ENCODE measurements at places on chromosomes 7 and 10. TPM values are rescaled to one million over a fixed set of nuclear protein-coding genes. Genes with fewer than 3 reads are reported as not detected.

GRCh38 chr7:44709945-44710596 lies 38.6 kb upstream of the ZMIZ2 start:
- H3K4me1 ChIP-seq, result no peaks in the 10 kb centered on the region
- no peaks in the 10 kb centered on the region for H3K27me3 ChIP-seq
- H3K4me3 ChIP-seq, result no peak overlapping the region

DNA sequence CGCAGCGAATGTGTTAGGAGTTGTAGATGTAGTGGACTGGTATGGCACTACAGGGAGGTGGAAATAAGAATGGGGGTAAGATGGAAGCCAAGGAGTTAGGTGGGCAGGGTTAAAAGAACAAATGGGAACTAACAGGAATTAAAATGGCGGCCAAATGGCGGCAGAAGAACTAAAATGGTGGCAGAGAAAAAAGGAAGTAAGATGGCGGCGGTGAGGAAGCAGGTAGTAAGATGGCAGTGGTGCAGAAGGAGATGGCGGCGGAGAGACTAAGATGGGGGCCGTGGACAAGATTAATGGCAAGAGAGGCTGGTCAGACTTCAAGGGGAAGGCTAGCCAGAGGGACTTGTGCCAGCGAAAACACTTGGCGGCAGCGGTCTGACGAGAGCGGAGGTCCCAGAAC lies 44.5 kb downstream of the ZNF138 start:
- no peak overlapping the region for H3K27ac ChIP-seq
- no peaks in the 10 kb centered on the region for H3K27me3 ChIP-seq
- DNase-seq, result no peak
- H3K4me3 ChIP-seq, result no peak overlapping the region
- H3K4me1 ChIP-seq, result no peaks in the 10 kb centered on the region

GRCh38 chr10:43819464-43820230 lies 171.0 kb upstream of the ZNF32 start:
- H3K4me3 ChIP-seq, result no peak overlapping the region
- H3K27ac ChIP-seq, result no peak overlapping the region
- DNase-seq, result no peak
- H3K4me1 ChIP-seq, result peaks cover 9% of the 10 kb centered on the region

GRCh38 chr7:89772276-89772675 lies 382.0 kb upstream of the STEAP1 start:
- no peak for DNase-seq
- H3K4me3 ChIP-seq, result no peak overlapping the region
- no peak overlapping the region for H3K27ac ChIP-seq
- H3K36me3 ChIP-seq, result no peaks in the 10 kb centered on the region

DNA sequence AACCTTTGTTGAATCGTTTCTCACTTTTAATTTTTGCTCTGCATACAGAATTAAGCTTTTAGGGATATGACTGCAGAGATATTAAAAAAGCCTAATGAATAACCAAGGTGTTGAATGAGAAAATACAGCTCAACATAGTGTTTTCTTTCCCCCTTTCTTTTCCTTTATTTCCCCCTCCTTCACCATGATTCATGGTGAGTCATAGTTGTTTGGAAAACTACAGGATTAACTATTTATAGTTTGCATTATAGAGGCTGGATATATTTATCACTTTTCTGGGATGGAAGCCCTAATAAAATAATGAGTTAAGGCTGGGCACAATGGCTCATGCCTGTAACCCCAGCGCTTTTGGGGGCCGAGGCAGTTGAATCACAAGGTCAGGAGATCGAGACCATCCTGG lies 115.0 kb downstream of the DNAJB9 start:
- DNase-seq, result no peak
- no peaks in the 10 kb centered on the region for H3K36me3 ChIP-seq
- H3K27ac ChIP-seq, result no peak overlapping the region
- no peaks in the 10 kb centered on the region for H3K4me1 ChIP-seq
- H3K4me3 ChIP-seq, result no peak overlapping the region

DNA sequence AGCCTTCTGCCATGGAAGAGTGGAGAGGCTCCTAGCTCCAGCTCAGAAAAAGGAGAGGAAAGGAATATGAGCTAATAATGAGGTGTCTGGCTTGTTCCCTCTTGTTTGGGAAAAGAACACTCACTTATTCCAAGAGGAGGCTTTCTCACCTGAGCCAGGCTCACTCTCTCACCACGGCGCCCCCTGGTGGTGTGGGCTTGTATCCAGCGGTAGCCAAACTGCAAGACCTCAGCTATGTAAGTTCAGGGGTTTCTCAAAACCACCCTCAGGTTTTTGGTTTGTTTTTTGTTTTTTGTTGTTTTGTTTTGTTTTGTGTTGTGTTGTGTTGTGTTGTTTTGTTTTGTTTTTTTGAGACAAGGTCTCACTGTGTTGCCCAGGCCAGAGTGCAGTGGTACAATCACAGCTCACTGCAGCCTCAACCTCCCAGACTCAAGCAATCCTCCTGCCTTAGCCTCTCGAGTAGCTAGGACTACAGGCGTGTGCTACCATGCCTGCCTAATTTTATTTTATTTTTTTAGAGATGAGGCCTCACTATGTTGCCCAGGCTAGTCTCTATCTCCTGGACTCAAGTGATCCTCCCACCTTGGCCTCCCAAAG lies 124.0 kb downstream of the TMEM130 start:
- no peaks in the 10 kb centered on the region for H3K27me3 ChIP-seq
- no peak overlapping the region for H3K27ac ChIP-seq
- no peak overlapping the region for H3K4me3 ChIP-seq
- no peaks in the 10 kb centered on the region for H3K4me1 ChIP-seq

GIMAP1 gene
- 9.8 TPM for total RNA-seq

TACC2 gene
- total RNA-seq, result 4.6 TPM

RAPGEF5 gene
- 30.5 TPM for total RNA-seq

CH25H gene
- 8.5 TPM for total RNA-seq

GRM3 gene
- 0.05 TPM for total RNA-seq

All from thymus (tissue), 14 donors.